ENCODE measurements at places on chromosomes 2 and 18.

DNA sequence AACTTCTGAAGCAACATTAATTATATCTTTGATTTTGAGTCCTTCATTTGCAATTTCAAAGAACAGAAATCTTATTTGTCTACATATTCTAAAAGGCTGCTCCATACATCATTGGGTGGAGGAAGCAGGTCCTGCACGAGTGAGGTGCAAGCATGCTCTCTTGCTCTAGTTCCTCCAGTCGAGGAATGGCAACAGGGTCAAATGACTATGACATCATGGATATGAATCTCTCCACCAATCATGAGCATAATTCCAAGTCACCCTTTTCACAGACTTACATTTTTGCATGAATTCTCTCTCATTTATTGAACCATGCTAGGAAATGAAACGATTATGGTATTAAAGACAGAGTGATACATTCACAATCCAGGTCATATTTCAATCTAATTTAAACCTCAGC, 608.8 kb upstream of the SOX11 start:
- no peak for DNase-seq

- no peak for DNase-seq
Measured at GRCh38 chr2:173216668-173217067, 138.0 kb upstream of the CDCA7 start.

DNA sequence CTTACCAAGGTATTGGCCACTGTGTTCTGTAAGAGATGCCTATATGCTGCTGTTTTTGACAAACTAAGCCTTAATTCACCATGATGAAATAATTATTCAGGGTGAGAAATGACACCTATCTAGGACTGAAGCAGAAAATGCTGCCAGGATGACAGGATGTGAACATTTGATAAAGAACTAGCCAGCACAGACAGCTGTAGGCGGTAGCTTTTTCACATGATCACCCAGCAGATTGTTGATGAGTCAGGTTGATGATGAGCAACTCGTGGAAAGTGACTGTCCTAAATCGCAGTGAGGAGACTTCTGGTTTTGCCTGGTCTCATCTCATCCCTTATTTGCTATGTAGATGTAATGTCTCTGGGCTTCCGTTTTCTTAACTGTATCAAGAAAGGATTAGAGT, 144.1 kb downstream of the PRPF40A start:
- DNase-seq = no peak

- DNase-seq = no peak
Measured at GRCh38 chr2:128108166-128108565, 17.2 kb downstream of the UGGT1 start.

GRCh38 chr18:36912887-36913286, 84.0 kb downstream of the KIAA1328 start:
- DNase-seq = no peak

DNA sequence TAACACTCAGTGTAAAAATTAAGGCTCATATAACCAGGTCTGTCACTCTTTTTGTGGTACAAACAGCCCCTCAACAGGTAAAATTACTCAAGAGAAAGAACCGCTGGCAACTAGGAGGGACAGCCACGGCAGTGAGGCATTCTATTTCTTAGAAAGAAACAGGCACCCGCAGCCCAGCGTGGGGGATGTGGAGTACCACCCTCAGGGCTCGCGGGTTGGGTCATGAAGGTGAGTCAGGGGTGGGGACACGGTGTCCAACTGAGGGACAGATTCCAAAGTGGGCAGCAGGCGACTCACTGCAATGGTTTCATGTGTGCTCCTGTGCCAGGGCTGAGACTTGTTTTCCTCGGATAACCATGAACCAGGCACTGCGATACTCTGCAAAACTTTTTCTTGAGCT, 129.4 kb downstream of the DTNB start:
- DNase-seq = no peak

DNA sequence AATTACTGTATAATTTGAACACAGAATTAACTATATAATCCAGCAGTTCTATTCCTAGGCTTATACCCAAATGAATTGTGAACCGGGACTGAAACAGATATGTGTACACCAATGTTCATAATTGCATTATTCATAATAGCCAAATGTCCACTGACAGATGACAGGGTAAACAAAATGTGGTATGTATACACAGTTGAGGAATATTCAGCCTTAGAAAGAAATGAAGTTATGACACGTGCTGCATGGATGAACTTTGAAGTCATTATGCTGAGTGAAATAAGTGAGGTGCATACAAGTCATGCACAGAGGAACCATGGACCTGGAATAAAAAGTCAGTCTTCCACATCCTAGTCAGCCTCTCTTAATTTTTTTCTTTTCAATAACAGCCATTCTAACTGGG, 91.9 kb downstream of the SH3RF3 start:
- DNase-seq = no peak

GRCh38 chr18:48974304-48975119, 23.7 kb upstream of the SMAD7 start:
- DNase-seq = no peak

DNA sequence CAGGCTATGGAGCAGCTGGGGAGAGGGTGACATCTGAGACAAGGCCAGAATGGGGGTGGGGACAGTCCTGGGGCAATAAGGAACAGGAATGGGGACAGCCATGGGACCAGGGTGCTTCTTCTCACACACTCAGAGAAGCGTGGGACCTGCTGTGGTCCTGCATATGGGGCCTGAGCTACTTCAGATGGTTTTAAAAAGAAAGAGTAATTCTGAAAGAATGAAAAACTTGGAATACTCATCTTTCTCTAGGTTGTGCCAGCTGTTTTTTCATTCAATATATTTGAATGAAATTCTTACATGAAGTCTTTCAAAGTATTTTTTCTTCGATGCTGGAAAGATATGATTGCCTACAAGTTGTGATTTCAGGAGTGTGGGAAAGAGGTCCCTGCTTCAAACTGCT, 227.5 kb upstream of the APCDD1 start:
- DNase-seq = no peak
